Nephron progenitor cell (in vitro differentiated cells): ENCODE measurements at places on chromosomes 2 and 18.
A peak's percentile ranks its signal among the peaks of the same experiment; 100 is the strongest.

DNA sequence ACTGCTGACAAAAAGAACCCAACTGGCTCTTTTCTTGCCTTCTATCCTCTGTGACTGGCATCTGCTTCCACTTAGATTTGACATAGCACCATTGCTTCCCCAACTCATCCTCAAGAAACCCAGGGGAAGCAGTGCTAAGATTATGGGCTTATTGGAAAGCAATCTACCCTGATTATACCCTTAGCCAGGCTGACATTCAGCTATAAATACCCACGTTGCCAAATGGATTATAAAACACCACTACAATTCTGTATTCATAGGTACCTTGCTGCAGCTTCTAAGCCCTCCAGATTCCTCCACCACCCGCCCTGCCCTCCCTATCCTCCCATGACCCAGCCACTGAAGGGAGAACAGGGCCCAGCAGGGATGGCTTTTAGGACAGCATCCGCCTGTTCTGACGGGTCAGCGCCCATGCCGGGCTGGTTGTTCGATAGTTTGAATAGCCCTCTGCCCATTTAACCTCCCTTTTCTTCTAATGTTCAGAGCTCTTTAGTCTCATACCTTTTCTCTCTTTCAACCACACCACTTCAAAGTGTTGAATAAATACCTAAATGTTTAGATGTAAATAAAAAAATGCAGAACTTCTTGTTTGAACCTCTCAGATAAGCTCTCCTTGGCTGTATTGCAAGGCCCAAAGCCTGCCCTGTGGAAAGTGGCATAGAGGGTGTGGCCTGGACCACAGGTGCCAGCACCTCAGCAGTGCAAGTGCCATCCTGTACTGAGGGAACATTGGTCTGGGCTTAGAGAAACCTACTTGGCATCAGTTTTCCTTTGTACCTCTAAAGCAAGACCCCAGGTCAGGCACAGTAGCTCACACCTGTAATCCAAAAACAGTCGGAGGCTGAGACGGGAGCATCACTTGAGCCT is 86.6 kb upstream of the RGPD5 start:
- DNase-seq, result no peak

DNA sequence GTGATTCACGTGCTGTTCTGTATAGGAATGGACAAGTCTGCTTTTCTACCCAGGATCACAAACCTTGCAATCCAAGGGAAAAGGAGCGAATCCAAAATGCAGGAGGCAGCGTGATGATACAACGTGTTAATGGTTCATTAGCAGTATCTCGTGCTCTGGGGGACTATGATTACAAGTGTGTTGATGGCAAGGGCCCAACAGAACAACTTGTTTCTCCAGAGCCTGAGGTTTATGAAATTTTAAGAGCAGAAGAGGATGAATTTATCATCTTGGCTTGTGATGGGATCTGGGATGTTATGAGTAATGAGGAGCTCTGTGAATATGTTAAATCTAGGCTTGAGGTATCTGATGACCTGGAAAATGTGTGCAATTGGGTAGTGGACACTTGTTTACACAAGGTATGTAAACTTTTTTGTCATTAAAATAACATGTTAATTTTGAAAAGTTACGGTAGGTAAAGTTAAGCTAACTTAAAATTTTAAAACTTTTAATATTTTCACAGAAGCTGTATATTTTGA is 33.0 kb downstream of the PPM1B start:
- no peak for DNase-seq

GRCh38 chr2:144432921-144433320 is 87.0 kb downstream of the ZEB2 start:
- DNase-seq, result no peak

DNA sequence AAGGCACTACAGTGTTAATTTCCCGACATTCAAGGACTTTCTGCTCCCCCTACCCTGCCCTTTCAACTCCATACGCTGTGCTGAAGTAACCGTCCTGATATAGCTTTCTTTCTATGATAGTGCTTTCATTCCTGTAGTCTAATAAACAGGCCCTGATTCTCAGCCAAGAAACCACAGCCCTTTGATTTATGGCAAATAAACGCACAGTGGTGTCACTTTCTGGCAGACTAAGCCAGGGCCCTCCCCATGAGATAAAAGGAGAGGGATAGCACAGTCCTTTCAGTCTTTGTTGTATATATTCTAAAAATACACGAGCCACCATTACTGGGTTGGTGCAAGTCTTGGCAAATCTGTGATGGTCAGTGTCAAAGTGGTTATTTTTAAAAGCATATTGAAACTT is 291.2 kb downstream of the ALPK2 start:
- no peak for DNase-seq

GRCh38 chr2:65826567-65826966 is 394.2 kb upstream of the SPRED2 start:
- DNase-seq, result no peak

DNA sequence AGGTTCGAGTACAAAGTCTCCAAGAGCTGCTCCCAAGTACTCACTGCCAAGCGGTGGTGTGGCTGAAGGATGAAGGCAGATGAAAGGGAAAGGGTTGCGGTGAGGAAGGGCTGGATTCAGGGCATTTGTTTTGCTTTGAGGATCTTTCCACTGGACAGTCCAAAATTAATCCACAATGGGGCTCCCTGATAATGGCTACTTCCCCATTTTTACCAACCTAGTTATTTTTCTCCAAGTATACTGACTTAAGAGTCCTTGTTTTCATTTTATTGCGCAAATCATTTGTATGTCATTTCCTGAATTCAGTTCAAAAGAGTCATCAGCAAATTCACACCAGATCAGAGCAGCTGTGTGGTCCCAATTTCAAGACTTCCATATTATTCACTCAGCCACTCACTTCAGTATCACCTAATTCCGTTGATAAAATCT is 464 bp upstream of the SESTD1 start:
- no peak for DNase-seq

GRCh38 chr2:144048631-144049060 is 471.3 kb downstream of the ZEB2 start:
- no peak for DNase-seq

GRCh38 chr2:33014268-33014667 is 67.5 kb downstream of the LTBP1 start:
- DNase-seq, result no peak

DNA sequence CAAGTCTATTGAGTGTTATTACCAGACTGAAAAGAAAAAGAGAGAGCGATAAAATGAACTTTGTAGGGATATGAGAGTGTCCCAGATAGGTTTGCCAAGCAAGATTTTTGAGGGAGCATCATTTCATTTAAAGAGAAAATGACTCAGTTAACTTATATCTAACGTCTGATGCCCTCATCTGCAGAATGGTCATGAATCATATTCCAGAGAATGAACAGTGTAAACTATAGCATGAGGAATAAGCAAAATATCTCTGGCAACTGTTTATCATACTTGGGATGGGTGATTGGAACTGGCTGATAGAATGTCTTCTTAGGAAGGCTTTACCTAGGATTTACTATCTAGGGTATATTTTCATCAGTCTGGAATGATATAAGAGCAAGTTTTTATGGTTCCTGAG is 289.4 kb downstream of the CMPK2 start:
- DNase-seq, result no peak

DNA sequence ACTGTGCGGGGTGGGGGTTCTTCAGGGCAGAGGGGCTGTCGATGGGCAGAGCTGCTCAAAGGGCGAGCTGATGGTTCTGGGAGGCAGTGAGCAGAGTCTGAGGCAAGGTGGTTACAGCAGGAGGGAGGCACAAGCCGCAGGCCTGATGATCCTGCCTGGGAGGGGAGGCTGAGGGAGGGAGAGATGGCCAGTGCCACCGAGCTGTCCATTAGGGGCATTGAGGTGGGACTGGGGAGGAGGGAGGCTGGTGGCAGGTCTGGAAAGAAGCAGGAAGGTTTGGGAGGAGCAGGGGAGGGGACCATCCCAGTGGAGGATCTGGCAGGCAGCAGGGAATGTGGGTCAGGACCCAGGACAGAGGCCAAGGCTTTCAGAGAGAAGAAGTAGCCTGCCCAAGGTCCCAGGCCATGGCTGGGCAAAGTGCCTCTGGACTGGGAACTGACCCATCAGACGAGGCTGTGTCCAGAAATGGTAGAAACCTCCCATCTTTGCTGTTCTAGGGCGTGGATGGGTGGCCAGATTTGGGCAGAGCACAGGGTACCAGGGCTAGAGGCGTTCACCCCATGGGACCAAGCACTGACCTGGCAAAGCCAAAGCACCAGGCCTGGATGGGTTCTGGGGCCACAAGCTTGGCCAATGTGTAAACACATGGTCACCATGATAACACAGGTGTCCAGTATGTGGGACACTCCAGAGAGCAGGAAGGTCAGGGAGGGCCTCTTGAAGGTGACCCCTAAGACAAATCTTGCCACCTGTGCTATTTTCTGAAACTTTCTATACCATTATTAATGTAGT is 55.5 kb downstream of the INHBB start:
- no peak for DNase-seq

DNA sequence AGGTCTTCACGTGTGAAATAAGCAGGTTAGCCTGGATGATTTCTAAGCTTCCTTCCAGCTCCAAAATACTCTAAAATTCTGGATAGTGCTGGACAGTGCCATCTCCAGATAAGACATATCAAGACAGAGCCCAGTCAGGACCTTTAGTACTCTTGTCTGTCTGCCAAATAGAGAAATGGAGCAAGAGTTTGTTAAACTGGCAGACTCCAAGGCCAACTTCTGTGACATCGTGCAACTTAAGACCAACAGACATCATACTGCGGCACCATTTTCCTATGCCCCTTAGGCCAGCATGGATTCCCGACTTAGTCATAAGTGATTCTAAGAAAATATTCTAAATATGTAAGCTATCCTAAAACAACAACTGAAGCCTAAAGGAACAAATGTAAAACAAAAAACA is 118.6 kb downstream of the RBMS1 start:
- DNase-seq, result no peak

DNA sequence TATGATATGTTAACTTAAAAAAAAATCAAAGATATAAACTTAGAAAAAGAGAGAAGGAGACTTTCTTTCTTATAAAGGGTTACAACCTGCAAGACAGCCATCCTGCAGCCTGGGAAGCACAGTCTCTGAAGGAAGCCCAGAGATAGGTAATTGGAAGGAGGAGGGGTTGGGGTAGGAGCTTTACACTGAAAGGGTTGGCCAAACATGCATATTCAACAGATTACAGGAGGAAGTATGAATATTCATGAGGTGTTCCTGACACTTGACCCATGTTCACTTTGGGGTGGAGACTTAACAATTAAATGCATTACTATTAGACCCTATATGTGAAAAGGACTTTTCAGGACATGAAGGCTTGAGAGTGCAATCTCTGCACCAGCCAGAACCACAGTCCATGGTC is 71.7 kb upstream of the CDH2 start:
- DNase-seq, result no peak

DNA sequence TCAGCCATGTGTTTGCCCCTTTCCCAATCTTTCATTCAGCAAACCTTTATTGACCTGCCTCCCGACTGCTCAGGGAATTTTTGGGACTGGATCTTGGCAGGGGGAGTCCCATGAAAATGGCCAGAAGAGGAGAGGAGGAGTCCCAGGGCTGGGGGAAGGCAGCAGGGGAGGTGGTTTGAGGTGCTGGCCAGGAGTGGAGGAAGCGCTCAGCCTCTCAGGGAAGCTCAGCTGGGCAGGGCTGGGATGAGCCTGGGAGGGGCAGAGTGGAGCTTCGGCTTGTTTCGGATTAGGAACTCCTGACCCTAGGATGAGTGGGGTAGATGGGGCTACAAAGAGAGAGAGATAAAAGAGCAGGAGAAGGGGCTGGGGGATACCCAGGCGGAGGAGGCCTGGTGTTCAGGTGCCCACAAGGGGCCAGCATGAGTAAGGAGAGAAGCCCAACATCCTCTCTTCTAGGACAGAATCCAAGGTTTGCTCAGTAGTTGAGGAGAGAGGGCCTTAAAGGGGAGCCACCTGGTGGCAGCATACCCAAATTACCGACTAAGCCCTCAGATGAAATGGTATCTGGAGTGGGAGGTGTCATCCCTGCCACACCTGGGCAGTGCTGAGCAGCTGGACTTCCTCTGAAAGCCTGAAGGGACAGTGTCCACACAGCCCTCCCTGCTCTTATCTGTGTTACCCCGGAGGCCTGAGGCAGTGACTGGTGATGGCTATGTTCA is 91.1 kb downstream of the INHBB start:
- peak; percentile 37 for DNase-seq

- DNase-seq, result no peak
Measured at GRCh38 chr2:37330681-37331080, 6.0 kb upstream of the PRKD3 start.

DNA sequence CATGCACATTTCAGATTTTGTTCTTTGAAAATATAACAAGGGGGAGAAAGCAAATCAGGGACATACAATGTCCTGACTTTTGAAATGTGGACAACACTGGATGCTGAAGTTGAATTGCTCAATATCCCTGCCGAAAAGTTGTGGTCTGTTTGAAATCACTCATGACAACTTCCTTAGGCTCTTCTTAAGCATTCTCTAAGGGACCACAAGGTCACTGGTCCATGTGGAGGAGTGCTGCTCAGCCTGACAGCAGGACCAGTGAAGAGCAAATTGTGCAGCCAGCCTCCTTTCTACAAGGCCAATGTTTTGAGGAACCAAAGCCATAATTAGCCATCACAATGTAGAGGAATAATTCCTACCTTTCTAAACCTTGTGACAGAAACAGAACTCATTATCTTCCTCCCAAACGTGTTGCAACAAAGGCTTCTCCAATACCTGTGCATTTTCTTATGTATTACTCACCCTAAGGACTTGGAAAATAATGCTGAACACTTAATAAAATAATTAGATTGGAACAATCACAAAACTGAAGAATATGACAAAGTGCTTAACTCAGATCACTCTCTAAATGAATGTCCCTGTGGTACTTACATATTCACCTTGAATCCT is 1477.6 kb upstream of the NXPH2 start:
- no peak for DNase-seq

GRCh38 chr2:36701918-36702317 is 5.4 kb downstream of the VIT start:
- DNase-seq, result no peak

DNA sequence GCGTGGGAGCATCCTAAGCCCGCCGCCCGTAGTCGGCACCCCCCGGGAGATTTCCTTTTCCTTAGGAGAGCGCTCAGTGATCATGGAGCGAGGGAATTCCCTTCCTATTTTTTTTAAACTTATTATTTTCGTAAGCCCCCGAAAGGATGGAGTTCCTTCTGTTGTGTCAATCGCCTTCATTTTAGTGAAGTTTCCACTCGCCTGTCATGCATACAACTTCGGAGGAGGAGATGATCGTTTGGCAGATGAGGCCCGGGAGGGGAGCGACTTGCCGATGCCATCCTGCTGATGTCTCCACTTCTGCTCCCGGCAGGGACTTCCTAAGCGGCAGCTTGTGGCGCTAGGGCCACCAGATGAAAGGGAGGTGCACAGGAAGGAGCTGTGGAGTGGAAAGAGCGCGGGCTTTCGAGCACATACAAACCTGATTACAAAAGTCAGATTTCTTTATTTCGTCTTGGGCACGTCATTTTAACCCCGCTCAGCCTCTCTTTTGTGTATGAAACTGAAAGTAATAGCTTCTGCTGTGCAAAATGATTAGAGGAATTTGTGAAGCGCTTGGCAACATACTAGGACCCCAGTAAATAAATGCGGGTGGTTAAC is at the start of gene ADGRF3:
TSS of gene ADGRF3 (minus strand) at position 336 of the 600 bp plus-strand sequence. CDS start 555 bp downstream, outside the sequence.
- DNase-seq, result peak; percentile 56

- no peak for DNase-seq
Measured at GRCh38 chr18:63245600-63245999, 74.0 kb downstream of the BCL2 start.

GRCh38 chr2:10755621-10756020 is 34.2 kb downstream of the ATP6V1C2 start:
- no peak for DNase-seq

GRCh38 chr2:230335461-230335863 is 8.5 kb downstream of the SP140L start:
- DNase-seq, result no peak

GRCh38 chr2:102703748-102704147 is 58.1 kb upstream of the TMEM182 start:
- no peak for DNase-seq

- DNase-seq, result no peak
Measured at GRCh38 chr2:36706021-36706876, 9.7 kb downstream of the VIT start.
